ENCODE measurements at places on chromosomes 16 and 17.

DNA sequence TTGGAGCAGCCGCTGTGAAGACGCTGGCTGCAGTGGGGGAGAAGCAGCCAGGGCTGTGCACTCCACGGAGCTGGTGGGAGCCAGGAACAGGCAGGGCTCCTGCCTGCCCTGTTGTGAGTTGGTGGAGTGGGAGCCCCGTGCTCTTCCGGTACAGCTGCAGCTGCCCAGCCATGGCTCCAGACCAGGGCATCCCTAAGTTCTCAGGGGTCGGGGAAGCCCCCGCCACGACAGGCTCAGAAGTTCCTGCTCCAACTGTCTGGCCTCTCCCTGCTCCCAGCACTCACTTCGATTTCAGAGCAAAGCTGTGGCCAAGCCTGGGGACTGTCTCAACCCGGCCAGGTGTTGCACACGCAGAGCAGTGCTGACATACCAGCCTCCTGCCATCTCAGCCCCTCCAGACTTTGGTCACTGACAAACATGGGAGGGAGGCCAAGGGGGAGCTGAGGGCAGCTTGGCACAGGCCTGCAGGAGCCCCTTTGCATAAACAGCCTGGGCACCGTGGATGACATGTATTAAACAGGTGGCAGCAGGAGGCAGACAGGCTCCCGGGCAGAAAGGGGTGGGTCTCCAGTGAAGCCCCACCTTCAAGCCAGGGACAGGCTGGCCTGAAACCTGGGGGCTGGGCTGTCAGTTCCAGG lies 13.9 kb upstream of the KDM8 start:
- DNase-seq: no peak

DNA sequence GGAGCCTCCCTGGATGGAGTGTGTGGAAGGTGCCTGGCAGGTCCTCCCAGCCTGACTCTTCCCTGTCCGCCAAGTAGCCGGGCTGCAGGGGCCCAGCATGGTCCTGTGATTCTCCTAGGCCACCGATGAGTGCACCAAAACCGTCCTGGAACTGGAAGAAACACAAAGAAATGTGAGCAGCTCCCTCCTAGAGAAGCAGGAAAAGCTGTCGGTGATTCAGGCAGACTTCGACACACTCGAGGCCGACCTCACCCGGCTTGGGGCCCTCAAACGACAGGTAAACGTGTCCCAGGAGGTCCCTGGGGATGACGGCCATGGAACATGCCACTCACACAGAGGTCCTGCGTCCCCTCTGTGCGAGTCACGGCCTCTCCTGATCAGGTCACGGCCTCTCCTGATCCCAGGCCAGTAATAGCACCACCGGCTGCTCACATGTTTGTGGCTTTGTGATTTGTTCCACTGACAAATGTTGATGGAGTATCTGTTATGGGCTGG lies 4.2 kb upstream of the GAA start:
- no peak for DNase-seq

- DNase-seq: no peak
These were observed 1015.7 kb upstream of the GOT2 start for GRCh38 chr16:59749662-59750336.

- no peak for DNase-seq
These were observed 74.6 kb downstream of the MYO1D start for GRCh38 chr17:32802306-32802705.
